ENCODE measurements at places on chromosomes 1 and 21.

DNA sequence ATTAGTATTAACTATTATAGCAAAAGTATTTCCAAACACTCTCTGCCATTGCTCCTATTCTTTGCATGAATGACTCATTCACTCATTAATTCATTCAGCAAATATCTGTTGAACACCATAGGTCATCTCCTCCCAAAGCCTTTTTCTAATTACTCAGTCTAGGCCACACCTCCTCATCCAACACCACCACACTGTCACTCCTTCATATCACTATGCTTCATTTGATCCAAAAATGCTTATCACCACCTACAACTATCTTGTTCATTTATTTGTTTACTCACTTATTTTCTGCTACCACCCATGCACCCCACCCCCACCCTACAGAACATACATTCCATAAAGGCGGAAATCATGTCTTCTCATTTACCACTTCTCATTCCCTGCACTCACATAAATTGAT is 94.4 kb upstream of the TNFSF4 start:
- DNase-seq = no peak

DNA sequence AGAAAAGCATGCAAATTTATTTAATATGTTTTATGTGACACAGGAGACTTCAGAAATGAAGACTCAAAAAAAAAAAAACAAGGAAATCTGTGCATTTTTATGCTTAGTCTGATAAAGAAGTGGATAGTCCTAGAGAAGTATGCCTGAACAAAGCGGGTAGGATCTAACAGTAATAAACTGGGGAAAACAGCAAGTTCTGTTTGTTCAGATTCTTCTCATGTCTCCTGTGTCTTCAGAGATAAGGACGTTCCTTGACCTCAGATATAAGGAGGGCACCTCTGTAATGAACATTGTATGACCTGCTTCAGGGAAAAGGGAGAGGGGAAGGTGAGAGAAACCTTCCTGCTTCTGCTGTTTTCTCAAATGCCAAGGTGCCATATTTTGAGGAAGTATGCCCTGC is 67.7 kb upstream of the TNFSF18 start:
- DNase-seq = no peak

GRCh38 chr1:180227861-180228647 is 2.0 kb upstream of the LHX4 start:
- DNase-seq = no peak

DNA sequence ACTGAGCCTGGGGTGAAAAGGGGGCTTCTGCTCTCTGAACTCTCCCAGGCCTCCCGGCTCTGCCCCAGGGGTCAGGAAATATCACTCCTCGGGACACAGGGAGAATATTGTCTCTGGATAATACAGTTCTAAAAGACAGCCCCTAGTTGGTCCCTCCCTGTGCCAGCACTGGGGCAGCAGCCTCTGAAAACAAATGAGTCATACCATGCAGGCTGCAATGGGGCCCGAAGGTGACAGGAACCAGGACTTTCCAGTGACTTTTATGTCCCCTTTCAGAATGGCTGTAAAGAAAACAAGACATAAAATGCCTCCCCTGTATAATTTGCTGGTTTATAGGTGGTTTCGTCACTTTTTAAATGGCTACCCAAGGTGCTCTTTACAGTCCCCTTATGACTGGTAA is 360.0 kb downstream of the NPHP4 start:
- DNase-seq = no peak

- peak; percentile 44 for DNase-seq
Observed at GRCh38 chr21:33374450-33375096, 28.6 kb upstream of the IFNGR2 start.

- no peak for DNase-seq
Observed at GRCh38 chr1:65233782-65234181, 75.6 kb upstream of the DNAJC6 start.

GRCh38 chr1:98034505-98034904 is 113.7 kb upstream of the DPYD start:
- DNase-seq = no peak

DNA sequence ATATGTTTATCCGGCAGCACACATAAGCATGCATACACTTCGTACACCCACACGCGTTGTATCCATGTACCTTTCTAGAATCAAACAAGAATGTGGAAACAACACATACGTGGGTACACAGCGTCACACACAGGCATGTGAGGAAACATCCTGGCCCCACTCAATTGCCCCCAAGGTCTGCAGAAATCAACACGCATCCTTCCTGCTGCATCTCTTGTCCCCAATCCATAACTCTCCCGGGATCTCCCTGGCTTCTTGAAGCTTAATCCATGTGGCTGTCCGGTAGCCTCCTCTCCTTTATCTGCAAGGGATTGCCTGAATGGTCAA is 5.5 kb upstream of the TBX15 start:
- DNase-seq = no peak

DNA sequence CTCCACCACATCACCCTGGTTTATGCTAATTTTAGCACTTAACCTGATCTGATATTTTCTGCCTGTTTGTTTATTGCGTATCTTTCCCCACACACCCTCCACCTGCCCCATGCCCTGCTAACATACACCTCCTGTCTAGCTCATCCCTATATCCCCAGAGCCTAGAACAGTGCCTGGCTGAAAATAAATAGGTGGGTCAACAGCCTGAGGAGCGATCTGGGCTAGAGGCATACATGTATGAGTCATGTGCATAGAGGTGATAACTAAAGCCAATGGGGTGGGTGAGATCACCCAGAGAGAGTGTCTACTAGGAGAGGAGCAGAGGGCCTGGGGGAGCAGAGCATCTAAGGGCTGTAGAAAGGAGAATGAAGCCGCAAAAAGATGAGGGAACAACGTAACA is 2.7 kb downstream of the HTR1D start:
- no peak for DNase-seq

DNA sequence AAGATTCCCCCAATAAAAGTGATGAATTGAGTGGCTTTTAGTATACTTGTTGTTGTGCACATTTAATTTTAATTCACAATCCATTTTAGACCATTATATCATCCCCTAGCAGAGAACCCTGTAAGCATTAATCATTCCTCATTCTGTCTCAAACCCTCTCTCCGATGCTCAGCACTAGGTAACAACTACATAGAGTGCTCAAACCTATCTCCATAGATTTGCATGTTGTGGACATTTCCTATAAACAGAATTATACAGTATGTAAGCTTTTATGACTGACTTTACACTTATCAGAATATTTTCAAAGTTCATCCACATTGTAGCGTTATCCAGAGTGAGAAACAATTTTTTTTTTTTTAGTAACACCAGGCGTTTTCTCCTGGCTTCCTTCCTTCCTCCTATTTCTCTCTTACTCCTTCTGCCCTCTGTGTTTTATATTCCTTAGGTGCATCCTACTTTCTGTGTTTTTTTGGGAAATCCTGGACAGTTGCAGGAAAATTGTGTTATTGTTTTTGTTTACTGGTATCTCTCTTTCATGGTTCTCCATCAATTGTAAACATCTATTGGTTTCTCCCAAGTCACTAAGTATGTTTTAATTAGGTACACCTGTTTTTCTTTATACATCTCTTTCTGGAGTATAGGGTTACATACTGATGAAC is 1528.0 kb upstream of the TPTE start:
- DNase-seq = no peak

- DNase-seq = no peak
Observed at GRCh38 chr21:45748593-45748992, 105.1 kb downstream of the PCBP3 start.

DNA sequence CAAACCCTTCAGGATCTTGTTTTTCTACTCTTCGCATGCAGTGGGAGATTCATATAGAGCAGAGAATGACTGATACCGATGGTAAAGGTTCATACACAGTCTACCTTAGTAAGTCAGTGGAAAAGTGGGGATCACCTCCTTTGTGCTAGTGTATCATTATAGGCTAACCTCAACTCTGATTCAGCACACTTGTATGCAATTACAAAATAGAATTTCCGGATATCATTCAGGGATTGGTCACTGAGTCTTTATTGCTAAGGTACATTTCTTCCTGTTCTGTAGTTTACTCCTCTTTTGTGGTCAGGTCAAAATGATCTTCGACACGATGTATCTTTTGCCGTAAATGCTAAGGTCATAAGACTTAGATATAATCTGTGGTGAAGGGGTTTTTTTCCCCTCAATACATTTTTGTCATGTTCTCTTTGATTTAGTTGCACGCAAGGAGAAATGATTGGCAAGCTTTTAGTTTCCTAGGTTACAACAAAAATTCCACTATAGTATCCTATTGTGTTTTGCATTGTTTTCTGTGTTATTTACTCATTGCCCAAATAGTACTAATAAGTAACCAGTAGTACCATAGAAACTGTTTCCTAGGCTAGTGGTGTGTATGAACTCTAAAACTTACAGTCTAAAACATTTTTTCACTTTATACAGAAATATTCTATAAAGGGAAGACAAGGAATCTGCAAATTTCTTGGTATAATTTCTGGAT is 35.7 kb upstream of the PLA2G4A start:
- DNase-seq = no peak

- DNase-seq = no peak
Observed at GRCh38 chr21:35168735-35169134, 119.6 kb upstream of the RUNX1 start.

- peak; percentile 77 for DNase-seq
Observed at GRCh38 chr1:107139833-107140702, 771 bp upstream of the NTNG1 start.

Measured in suprapubic skin (tissue), 4 donors.